ENCODE measurements at places on chromosomes 2 and 18.

GRCh38 chr2:236505041-236505440, 64.6 kb upstream of the ACKR3 start:
- no peak for DNase-seq

GRCh38 chr2:74740741-74741431, 86.8 kb downstream of the SEMA4F start:
- peak; percentile 82 for DNase-seq

DNA sequence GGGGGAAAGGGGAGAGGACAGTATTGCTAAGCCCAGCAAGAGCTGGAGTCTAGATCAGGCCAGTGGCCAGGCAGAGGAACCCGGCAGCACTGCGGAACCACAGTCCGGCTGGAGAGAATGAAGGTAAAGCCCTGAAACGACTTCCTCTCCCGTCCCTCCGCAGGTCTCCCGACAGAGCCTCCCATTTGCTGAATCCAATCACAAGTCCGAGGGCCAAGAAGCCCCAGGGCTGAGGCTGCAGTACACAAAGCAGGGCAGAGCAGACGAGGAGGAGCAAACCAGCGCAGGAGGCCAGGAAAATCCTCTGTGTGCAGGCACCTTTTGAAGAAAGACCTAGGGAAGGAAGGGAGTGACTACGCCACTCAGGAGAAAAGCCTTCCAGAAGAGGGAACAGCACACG, 104.4 kb downstream of the OSBPL1A start:
- DNase-seq: no peak

DNA sequence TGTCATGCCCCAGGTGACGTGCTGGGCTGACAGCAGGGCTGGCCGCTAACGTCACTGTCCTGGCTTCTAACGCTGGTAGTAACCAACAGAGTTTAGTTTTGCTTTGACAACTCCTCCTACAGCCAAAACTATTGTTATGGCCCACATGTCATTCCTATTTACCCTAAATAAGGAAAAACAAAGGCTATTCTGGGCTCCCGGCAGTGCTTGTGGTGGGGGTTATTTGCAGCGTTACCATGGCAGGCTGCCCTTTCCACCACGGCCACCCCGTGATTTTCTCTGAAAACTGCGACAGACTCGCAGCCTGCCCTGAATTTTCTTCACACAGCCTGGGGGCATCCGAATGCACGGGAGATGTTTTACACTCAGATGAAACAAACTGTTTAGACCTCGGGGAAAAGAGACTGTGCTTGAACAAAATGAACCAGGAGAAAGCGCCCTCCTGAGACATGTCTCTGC, 115.2 kb downstream of the FAM210A start:
- no peak for DNase-seq

- no peak for DNase-seq
These were observed 253.1 kb downstream of the MBD2 start for GRCh38 chr18:53971331-53971730.

DNA sequence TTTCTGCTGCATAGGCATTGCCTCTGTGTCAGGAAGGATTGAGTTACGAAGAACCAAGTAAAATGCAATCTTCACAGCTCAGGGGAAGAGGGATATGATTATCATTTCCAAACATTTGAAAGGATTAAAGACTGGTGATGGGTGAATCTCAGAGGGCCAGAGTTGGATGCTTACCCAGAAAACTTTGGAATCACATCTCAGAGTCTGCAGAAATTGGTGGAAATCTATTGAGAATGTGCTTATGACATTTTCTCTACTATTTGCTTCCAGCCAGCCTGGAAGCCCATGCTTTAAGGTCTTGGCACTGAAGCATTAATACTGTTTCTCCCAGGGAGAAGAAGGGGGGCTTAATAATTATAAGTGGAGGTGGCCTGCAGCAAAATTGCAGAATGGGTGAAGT, 1301.4 kb upstream of the PIK3C3 start:
- no peak for DNase-seq

DNA sequence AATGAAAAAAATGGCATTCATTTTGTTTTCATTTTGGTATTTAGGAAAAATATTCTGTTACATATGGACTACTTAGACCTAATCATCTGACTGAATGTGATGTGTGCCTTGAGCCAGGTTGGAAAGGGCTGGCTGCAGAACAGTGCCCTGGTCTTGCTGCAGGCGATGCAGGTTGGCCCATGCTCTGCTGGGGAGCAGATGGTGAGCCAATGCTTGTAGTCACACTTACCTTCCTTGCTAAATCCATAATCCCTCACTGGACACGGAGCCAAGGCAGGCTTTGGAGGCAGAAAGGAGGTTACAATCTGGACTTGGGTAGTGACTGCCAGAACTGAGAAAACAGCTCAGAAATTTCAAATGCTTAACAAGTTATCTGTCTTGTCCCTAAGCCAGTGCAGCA, 228.7 kb downstream of the ARHGAP15 start:
- no peak for DNase-seq

- no peak for DNase-seq
These were observed 89.8 kb upstream of the ITGA4 start for GRCh38 chr2:181367411-181367810.

- DNase-seq: no peak
These were observed 194.0 kb downstream of the VWC2L start for GRCh38 chr2:214604861-214605260.

DNA sequence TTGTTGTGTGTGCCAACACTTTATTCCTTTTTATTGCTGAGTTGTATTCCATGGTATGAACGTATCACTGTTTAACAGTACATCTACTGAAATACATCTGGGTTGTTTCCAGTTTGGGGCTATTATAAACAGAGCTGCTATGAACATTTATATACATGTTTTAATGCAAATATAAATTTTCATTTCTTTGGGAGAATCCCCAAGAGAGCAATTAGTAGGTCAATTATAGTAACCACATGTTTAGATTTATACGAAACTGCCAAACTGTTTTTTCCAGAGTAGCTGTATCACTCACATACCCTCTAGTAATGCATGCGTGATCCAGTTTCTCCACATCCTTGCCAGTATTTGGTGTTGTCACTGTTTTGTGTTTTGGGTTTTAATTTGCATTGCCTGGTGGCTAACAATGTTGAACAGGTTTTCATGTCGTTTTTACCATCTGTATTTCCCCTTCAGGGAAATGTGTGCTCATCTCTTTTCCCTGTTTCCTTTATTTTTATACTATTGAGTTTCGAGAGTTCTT, 81.0 kb downstream of the TMEM131 start:
- DNase-seq: no peak

DNA sequence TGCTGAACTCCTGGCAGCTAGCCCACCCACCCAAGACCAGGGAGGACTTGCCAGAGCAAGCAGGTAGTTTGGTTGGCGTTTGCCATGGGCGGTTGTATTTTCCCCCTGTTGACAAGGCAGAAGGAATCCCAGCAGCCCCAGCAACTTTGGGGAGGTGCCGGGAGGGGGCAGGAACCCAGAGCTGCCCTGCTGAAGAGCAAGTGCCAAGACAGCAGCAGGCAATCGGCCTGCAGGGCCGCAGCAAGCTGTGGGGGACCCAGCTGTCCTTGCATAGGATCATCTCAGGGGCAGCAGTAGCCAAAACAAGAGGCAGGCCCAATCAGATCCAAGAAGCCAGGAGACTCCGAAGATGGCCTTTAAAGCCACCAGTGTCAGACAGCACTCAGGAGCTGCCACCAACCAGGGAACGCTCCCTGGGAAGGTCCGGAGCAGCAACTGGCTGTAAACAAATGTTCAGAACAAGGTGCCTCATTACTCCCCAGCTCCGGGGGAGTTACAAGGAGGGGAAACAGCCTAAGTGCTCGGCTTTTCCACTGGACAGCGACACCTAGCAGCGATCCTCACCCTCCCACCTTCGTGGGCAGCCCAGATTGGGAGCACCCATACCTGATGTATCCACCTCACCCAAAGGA, 2.1 kb downstream of the ST8SIA5 start:
- no peak for DNase-seq

DNA sequence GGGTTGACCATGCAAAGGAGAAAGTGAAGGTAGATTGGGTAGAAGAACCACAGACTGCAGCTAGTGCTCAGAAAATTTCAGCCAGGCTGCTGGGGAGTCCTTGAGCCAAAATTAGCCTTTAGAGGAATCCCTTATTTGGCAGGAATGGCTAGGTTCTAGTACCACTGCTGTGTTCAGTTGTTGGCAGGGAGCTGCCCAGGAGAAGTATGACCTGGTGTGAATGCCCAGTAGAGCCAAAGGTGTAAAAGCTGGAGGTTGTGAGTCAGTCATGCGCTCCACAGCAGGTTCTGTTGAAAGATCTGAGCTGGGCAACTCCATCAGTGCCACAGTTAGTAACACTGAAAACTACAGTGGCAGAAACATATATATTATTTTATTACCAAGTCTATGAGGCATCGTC, 36.4 kb upstream of the TBR1 start:
- DNase-seq: no peak

GRCh38 chr2:18430996-18431748, 129.3 kb downstream of the RDH14 start:
- DNase-seq: no peak

DNA sequence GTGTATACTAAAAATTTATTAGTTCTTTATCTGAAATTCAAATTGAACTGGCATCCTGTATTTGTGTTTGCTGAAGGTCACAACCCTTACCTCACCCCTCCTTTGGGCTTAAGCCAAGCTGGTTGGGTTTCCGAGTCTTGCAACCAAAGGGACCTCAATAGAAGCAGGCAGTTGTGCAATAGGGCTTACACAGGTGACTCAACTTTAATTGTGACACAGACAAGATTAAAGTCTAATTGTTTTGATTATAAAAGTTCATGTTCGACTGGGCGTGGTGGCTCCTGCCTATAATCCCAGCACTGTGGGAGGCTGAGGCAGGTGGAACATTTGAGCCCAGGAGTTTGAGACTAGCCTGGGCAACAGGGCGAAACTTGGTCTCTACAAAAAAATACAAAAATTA, 71.5 kb downstream of the RAB31 start:
- DNase-seq: no peak

DNA sequence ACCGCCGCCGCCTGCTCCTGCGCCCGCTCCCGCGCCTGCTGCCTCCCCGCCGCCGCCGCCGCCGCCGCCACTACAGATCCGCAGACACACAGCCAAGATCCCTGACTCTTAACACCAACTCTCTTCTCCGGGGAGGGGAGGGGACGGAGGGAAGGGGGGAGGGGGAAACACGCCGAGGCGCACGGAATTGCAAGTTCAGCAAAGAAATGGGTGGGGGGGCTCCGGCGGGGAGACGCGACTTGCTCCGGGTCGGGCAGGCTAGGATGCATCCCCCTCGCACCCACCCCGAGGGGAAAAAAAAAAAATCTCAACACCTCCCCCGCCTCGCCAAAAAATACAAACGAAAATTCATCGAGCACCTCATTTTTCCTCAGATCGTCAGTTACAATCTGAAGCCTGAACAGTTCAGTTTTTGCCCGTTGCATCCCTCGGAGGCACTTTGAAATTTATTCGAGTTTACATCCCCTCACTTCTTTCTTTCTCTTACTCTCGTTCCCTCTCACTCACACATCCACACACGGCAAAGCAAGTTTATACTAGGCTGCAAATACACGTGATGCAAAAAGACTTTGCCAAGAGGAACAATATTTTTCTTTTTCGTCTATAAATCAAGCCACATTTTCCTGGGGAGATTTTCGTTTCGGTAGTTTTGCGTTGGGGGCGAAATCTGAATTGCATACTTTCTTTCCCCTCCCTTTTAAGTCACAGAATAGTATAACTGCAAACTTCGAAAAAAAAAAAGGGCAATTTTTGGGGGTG, at the start of gene TCF4:
TCF4 (minus strand) TSS at position 82 of the 759 bp plus-strand sequence. CDS start 1,076 bp downstream, outside the sequence.
- DNase-seq: no peak

- no peak for DNase-seq
These were observed 10.6 kb downstream of the LYPD6B start for GRCh38 chr2:149049142-149049541.

GRCh38 chr18:8151181-8151580, 458.1 kb upstream of the RAB12 start:
- no peak for DNase-seq

- DNase-seq: no peak
These were observed 77.0 kb upstream of the TACR1 start for GRCh38 chr2:75276093-75277029.

DNA sequence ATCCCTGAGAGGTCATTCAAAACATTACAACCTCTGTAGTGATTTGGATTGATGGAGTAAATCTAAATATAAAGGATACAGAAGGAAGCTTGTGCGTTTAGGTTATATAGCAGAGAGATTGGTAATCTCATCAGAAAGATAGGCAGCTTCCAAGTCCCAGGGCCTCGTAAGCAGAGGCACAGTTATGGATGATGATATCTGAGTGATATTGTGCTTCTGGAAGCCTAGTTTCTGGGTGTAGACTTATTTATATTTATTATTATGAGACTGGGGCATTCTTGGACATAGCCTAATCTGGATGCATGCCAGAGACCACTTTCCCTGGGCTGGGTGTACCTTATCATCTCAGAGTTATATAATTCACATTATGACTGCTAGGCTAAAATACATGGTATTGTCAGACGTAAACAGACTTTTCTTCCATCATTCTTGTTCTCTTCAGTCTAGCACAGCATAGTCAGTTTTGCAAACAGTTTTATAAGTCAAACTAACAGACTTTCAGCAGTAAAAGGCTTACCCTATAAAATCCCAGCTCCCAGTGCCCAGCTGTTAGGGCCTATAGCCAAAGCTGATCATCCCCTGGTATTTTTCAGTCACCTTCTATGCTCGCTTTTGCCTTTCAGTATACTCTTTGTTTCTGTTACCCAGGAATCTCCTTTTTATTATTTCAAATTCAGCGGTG, 47.9 kb downstream of the RAB3GAP1 start:
- no peak for DNase-seq

DNA sequence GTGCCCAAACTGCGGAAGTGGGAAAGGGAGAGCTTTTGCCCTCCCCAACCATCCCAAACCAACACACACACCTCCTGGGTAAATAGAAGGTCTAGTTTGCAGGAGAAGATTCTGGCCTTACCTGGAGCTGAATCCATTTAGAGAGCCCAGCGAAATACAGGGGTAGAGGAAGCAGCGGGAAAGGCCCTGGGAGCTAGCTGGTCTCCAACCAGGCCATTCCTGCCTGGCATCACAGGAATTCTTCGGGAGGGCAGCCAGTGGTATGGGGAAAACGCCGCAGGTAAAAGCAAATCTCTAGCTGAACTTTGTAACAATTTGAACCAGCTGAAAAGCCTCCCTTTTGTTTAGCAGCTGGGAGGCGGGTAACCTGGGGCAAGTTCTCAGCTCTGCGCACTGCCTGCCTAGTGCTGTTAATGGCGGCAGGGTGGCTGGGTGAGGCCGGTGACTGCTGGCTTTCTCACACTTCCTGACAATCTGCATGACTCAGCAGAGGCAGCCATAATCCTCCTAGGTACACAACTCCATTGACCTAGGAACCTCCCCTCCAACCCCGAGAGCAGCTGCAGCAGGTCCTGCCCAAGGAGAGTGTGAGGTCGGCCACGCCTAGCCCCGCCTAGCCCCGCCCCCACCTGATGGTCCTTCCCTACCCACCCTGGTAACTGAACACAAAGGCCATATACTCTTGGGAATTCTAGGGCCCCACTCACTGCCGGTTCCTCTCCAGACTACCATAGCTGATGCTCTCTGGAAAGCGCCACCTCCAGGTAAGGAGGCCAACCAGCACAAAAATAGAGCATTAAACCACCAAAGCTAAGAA, 483.8 kb upstream of the REG3G start:
- DNase-seq: no peak

DNA sequence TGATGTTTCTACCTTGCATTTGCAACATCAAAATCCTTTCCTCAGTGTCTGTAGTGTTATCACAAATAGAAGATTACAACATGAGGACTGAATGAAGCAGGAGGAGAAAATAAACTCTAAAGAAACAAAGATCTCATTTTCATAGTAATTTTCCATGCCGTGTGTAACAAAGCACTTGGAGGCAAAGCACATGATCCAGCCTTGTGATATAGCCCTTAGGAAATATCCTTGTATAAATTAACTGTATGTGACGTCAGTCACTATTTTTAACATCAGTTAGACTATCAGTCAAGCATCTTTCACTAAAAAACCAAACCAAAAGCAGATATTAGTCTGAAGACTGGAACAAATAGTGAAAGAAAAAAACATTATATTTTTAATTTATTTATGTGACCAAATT, 492.1 kb upstream of the CNTNAP5 start:
- no peak for DNase-seq
